ENCODE measurements at places on chromosomes 7 and 10.

- no peak for DNase-seq
Measured at GRCh38 chr7:93148144-93148543, at the start of gene SAMD9L. Gene SAMD9L, minus strand, starts transcription at chr7:93148385. Its CDS starts 12,414 bp downstream, at chr7:93135971.

DNA sequence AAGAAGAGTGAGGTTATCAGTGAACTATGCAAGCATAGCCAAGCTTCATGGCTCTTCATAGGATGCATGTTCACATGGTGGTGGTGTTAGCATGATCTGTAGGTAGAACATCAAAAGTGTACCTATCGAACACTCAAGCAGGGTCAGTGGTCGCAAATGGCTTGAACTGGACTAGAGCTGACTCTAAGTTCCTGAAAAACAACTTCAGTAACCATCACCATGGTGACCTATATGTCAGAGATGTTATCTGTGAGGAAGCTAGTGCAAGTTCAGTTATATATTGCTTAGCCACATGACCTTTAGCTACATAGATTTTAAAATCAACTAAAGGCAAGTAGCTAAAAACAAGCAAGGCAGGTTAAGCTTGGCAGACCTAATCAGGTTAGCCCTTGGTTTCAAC is 163.1 kb upstream of the AGR3 start:
- DNase-seq = no peak

GRCh38 chr10:29969255-29970011 is 90.0 kb downstream of the JCAD start:
- no peak for DNase-seq

GRCh38 chr7:103240806-103241205 is 56.4 kb upstream of the PMPCB start:
- no peak for DNase-seq

DNA sequence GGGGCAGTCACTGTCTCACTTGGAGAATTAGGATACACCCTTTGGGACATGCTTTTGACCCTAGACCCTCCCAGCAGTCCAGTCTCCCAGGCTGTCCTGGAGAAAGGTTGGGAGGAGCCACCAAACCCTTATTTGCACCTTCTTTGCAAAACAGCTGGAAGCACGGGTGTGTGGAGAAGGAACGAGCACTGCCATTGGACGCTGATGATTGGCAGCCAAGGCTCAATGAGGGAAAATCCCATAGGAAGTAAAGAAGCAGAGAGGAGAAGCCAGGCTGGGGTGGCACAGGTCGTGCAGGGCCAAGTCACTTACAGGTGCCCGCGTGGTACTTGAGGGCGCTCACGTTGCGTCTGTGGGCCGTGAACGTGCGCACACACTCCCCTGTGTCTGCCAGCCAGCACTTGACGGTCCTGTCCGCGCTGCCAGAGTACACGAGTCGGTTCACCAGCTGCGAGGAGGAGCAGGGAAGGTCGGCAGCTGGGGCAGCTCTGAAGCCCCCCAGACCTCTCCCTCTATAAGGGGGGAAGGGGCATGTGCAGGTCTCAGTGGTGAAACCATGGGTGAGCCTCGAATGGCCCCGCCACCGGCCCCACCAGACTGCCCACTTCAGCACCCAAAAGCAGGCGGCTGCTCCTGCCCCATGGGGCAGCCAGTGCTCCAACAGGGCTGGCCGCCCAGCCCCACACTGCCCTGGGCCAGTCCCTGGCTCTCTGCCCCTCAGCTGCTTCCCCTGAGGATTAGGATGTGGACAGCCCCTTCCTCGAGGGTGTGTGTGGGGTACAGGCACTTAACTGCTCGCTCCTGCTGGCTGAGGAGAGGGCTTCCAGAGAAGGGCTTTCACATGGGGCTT is 24.8 kb downstream of the WDR86 start:
- DNase-seq = no peak

- DNase-seq = no peak
Measured at GRCh38 chr10:84539216-84539615, 210.8 kb downstream of the CCSER2 start.

GRCh38 chr7:35037211-35037525 is at the start of gene DPY19L1:
Gene DPY19L1, minus strand, starts transcription at chr7:35037485. Its CDS starts 91 bp downstream, at chr7:35037394.
- no peak for DNase-seq

DNA sequence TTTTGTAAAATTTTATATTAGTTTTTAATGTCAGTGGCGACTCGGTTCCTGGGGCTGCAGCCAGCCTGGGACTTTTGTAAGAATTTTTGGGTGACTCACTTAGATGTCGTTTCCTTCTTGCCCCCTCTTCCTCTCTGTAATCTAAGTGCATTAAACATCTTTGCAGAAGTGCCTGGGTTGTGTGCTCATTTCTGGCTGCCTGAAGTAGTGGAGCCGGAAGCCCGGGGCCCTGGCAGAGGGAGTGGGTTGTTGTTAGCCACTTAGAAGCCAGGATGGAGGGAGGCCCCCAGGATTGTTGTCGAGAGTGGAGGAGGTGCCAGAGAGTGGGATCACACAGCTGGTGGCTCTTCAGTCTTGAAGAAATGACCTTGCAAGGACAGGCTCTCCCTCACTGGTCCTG is 11.0 kb upstream of the TRIM8 start:
- DNase-seq = no peak

DNA sequence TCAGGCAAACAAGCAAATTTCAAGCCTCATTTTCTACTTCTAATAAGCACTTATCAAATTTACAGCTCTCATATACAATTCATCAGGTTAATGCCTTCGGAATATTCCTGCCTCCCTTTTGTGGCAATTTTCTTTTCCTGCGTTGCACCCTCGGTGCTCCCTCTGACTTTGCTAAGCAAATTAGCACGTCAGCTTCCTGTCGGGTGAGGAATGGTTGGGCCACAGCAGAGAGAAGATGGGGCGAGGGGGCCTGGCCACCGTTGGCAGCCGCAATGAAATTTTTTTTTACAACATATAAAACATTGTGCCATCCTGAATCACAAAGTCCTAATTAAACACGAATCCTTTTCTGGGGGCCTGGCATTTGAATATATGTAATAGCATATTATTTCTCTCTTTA is 28.1 kb downstream of the ELFN1 start:
- DNase-seq = no peak

GRCh38 chr10:27547047-27547446 is 42.9 kb downstream of the RAB18 start:
- DNase-seq = no peak

DNA sequence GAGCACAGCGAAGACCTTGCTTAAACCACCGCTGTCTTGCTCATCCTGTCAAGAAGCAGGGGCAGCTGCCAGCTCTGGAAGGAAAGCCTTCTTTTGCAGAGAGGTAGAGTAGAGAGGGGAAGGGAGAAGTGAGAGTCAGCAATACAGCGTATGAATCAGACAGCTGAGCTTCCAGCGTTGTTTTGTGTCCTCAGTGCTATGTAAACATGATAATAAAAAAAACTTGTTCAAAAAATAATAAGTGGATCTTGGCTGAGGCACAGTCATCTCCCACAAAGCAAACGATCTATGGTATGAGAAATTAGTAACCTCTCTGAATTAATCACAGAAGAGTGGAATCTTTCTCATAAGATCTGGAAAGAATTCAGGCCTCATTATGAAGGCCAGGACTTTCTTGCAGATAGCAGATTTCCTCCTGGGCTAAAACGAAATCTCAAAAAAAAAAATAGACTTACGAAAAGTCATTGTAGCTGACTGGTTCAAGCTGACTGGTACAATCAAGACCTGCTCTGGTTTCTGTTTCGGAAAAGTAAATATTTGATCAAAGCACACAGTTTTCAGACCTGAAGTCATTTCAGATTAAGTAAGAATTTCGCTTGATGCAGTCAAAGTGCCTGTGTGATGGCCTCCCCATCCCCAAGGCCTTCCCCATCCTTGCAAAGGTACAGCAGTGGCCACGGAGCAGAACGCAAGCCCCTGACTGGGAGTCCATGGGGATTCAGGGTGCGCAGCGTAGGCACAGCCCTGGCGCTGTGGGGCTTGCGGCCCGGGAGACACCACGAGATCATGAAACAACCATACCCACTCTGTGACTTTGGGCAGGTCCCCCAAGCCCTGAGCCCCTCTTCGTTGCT is 29.4 kb downstream of the CHST15 start:
- no peak for DNase-seq

- DNase-seq = no peak
Measured at GRCh38 chr10:110216240-110216639, 8.8 kb downstream of the MXI1 start.

Data from stimulated activated CD8-positive, alpha-beta memory T cell treated with anti-CD3 and anti-CD28 coated beads, Interleukin-7, amount 100 ng/mL, for 1 hour (primary cell).